ENCODE measurements at places on chromosomes 6 and 20.

GRCh38 chr6:115668211-115668610, 392.5 kb downstream of the FRK start:
- no peak for DNase-seq

DNA sequence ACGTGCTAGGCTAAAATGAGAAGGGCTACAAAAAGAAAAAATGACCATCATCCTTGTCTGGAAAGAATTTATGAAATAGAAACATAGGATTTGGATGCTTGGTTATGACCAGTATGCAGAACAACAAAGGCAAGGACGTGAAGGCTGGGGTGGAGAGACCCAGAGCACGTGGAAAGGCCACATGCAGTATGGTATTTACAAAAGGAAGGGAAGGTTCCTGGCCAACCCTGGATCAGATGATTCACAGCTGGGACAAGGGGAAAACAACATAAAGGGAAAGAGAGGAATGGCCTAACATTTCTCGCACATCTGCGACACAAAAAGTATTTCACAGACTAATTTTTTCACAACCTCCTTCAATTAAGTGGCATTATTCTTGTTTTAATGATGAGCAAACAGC, 8.2 kb downstream of the STX7 start:
- no peak for DNase-seq

DNA sequence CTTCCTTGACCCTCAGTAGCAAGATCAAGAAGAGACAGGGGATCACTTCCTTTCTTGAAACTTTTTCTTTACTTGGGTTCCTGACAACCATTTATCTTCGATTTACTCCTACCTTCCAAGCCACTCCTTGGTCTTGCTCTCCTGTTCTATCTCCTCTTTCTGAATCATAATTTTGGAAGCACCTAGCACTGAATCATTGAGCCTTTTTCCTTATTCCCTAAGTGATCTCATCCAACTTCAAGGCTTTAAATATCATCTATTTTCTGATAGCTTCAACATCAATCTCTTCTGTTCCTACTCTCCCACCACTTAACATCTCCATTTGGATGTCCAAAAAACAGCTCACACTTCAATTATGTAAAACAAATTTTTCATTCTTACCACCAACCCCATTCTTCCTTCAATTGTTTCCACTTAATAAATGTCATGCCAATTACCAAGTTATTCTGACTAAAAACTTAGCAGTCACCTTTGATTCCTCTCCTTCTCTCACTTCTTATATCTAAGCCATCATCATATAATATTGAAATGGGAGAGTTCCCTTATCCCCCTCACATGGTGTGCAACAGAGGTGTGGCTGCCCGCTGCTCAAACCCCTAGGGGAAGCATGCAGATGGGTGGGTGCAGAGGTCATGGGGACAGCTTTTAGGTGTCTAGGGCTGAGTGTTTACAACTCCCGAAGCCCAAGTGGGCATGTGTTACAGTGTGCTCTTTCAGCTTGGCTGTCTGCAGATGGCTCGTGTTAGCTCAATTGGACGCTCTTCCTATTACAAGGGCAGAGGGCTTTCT, 23.4 kb upstream of the TRDN start:
- DNase-seq, result no peak

DNA sequence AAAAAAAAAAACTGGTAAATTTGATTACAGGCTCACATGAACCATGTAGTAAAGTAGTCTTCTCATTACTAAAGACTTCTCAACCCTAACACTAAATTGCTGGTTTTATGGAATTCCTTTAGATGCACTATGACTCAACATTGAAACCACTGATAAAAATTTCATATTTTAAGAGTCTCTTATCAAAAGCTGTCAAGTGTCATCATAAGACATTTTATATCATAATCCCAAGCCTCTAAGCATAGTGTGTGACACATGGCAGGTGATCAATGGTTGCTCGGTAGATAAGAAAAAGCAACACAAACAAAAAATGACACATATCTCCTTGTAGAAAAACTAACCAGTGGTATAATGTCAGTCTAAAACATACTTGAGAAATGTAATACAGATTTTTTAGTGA, 258.4 kb downstream of the RNGTT start:
- DNase-seq, result no peak

- no peak for DNase-seq
Observed at GRCh38 chr6:69216127-69216526, 580.7 kb downstream of the LMBRD1 start.

GRCh38 chr6:72649032-72649984, 27.4 kb downstream of the KCNQ5 start:
- no peak for DNase-seq

DNA sequence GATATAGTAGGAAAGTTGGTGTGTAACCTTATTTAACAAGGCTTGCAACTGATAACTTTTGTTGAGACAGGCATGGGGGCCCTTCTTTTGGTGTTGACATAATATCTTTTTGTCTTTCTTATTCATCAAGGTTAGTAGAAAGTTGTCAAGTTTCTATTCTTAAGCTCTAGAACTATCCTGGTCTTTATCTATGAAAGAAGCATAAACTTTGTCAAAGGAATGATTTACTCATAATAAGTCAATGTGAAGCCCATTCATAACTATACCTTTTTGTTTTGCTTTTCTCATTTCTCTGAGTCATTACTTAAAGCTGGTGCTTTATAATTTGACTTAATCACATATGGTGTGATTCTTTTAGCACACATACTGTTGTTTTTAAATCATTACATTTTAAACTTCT, 312.4 kb downstream of the UTRN start:
- DNase-seq, result no peak

- no peak for DNase-seq
Observed at GRCh38 chr6:42047790-42048405, 2.4 kb upstream of the TAF8 start.

DNA sequence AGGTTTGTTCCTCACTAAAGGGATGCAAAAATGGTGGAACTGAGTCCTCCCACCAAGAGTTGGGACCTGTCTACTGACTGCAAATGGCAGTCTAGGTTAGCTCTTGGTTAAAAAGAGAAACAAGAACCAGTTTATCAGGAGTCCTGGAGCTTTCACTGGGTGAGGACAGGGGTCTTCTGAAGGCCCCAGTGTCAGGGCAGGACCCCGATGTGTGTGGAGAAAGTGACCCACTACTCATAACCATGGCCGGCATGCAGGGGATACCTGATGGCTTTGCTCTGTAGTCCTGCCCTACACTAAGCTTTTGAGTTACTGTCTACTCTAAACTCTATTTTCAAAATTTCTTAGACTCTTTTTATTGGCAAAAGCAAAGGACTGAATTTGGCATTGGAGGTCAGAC, 220.5 kb downstream of the ANKRD60 start:
- DNase-seq, result no peak

- DNase-seq, result peak; percentile 64
Observed at GRCh38 chr20:43748274-43748673, 21.5 kb upstream of the GTSF1L start.

- no peak for DNase-seq
Observed at GRCh38 chr20:58407966-58408557, 19.0 kb downstream of the VAPB start.

DNA sequence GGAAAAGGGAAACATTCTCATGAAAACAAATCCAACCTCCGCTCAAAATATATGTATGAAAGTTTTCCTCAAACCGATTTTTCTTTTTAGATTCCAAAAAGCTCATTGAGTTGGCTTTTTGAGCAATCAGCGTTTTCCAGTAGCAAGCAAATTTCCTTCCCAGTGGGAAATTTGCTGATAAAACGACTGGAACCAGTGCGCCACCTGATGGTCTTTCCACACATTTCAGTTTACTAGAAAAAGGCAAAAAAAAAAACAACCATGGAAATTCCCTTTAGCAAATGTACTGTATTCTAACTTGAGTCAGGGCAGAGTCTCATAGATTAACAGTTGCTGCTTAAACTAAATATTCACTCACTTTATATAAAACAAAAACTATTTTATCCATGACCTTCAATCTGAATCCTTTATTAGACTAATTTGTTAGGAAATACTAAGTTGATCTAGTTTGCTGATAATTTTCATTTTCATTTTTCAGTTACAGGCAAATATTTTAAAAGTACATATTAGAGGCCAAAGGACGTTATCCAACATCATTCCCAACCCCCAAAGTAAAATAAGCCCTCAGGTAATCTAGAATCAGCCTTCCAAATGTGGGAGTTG, 271.5 kb downstream of the FOXA2 start:
- DNase-seq, result peak; percentile 30

DNA sequence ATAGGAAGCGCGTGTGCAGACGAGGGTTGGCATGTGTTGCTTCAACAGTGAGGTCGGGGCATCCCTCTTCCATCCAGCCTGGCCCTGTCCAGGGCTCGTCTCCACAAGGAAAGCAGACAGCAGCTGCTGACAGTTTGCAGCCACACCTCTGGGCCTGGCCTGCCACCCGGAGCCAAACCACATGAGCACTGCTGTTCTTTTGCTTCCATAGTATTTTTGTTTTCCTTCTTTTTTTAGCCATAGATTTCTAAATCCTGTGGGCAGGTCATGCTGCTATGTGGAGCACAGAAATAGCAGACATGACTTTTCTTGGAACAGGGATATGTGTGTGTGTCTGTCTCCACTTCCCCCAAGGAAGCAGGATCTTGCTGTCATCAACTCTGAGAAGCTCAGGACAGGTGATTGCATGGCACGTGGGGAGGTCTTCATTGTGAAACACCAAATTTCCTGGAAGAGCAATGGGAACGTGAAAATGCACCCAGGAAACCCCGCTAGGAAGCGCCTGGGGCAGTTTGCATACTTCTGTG, 167.4 kb downstream of the DTNBP1 start:
- peak; percentile 73 for DNase-seq

All from inflammatory macrophage (primary cell).